ENCODE measurements at places on chromosomes 7 and 10.

- DNase-seq: no peak
Observed at GRCh38 chr10:53899463-53900160, 901.4 kb downstream of the PCDH15 start.

DNA sequence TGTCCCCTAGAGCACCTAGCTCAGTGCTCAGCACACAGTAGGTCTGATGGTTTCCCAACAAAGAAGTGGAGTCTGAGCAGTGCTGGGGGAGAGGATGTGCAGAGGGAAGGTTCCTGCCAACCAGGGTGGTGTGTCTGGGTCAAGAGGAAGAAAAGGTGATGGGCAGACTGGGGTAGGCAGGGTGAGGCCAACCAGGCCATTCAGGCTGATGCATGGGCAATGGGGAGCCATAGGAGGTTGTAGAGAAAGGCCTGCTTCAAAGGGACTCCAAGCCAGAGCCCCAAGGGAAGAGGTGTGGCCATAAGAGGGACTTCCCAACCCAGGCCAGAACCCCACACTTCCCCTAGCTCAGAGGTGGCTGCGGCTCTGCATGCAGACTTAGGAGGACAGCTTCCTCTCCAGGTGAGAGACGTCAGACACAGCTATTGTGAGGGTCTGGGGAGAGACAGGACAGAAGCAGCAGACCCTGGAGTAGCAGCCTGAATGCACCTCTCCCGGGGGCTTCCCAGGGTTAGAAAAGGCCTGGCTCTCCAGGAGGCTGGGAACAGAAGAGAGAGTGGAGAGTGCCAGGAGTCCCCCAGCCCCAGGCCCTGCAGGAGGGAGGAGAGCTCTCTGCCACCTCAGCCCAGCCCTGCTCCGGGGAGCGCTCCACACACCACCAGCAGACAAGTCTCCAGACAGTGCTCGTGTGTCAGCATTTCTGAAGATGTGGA lies 87.4 kb upstream of the ZMIZ1 start:
- no peak for DNase-seq

DNA sequence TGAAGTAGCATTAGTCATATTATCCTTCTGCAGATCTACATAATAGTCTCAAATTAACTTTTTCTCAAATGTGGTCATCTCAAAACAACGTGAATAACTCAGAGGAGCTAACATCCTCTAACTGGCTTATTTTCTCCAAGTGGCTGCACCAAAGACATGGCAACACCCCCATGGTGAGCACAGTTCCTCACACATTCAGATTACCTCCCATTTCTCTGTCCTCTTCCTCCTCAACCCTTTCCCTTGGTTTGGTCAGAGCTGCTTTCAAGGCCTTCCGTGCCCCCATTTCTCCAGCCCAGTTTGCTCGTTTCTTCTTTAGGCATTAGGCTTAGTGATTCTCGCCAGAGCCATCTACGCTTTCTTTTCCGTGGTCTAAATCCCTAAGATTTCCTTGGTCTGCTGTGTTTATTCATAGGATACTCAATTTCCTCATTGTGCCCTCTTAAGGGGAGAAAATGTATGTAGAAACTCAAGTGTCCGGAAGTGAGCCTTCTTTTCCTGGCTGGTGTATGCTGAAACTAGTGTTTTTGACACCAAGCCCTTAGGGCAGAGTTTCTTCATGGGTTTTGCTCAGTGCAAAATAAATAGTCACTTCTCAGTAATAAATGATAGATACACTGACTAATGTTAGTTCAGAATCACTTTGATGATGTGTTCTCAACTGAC lies 2.6 kb downstream of the MET start:
- no peak for DNase-seq

DNA sequence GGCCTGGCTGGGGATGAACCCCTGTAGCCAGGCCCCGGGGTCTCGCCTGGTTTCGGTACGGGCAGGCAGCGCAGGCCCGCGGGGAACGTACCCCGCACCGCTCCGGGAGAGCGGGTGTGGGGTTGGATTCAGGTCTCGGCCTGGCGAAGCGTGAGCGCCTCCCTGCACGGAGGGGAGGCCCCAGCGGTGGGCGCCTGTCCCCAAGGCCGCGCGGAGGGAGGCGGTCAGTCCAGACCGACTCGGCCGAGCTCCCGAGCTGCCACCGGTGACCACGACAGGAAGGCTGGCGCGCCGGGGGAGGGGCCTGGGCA lies 378 bp upstream of the INPP5F start:
- DNase-seq: no peak

GRCh38 chr10:11516431-11516746 lies 95.1 kb downstream of the USP6NL start:
- no peak for DNase-seq

GRCh38 chr7:73526896-73527821 lies 5.1 kb upstream of the BAZ1B start:
- DNase-seq: no peak

DNA sequence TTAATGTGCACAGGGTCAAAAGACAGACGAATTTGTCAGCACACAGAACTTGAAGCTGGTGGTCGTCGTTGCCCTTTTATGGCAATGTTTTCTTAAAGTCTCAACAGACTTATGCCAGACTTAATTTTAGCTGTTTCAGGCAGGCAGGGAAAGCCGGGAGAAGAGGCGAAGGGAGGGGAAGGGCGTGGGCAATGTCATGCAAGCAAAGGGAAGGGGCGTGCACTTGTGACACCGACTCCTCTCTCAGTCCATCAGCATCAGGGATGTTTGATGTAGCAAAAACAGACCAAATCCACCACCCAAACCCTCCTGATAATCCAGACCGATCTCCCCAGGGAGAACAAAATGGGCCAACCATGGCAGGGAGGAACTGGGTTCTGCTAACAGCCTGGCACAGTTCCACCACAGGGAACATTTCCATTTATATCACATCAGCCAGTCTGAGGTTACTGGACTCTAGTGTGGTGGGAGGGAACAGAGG lies 118.1 kb upstream of the RHEB start:
- DNase-seq: peak; percentile 9

DNA sequence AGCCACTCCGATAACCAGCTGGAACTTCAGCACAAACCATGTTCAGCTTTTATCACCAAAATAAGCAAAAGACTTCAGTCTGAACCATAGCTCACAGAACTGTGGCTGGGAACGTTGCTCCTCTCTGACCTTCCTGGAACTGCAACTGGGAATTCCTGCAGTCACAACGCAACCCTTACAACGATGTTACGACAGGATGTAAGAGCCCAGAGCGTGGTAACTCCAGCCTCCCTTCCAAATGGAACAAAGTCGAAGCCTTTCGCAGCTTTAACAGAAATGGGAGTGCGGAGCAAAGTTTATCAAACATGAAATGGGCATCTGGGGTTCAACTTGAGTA lies 162.6 kb downstream of the ADAM12 start:
- peak; percentile 51 for DNase-seq

DNA sequence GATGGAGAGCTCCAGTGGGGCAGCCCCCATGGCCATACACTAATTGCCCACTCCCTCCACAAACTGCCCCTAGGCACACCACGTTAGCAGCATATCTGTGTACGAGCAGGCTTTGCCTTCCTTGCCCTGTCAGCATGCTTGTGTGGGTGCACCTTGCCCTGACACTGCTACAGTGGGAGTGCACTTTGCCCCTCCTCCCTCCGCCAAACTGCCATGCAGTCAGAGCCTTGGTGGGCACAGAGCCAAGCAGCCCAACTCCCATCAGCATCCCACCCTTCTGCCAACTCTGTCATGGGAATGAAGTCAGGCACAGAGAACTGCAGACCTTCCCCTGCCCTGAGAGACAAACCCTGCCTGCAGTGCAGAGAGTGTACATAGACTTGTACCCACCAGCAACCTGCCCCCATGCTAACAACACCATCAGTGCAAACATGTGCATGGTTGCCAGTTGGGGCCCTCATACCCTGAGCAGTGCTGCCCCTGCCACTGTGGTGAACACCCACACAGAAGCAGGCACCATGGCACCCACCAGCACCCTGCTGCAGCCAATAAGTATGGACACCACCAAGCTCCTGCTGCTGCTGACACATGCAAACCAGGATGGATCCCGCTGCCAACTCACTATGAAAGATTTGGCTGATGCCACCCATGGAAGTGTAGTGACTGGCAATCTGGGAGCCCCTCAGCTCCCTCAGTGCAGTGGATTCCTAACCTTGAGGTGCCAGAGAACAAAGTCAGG lies 1197.7 kb upstream of the CELF2 start:
- DNase-seq: no peak

DNA sequence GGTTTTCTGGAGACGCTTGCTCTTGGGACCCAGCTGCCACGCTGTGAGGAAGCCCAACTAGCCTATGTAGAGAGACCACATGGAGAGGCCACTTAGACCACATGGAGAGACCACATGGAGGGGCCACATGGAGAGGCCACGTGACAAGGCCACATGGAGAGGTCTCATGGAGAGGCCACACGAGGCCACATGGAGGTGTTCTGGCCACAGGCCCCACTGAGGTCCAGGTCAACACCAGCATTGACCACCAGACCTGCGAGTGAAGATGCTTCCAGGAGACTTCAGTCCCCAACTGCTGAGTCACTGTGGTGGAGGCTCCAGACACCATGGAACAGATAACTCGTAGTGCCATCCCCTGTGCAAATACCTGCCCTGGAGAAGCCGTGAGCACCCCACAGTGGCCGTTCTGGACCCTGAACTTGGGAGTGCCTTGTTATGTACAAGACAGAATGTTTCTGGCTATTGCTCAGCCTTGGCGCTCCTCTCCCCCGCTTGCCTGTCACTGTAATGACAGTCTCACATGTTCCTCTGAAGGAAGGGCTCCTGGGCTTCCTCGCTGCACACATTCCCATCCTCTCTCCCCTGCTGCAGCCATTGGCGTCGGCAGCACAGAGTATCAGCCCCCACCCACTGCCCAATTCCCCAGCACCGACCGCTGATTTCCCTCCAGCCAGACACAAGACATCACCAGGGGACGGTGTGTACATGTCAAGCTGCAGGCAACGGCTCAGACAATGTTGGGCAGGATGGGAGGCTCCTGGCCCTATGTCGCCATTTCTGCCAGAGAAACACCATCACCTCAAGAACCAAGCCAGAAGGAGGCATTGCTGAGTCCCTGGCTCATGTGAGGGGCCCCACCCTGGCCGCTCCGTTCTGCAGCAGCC lies 49.0 kb upstream of the TNRC18 start:
- DNase-seq: no peak

DNA sequence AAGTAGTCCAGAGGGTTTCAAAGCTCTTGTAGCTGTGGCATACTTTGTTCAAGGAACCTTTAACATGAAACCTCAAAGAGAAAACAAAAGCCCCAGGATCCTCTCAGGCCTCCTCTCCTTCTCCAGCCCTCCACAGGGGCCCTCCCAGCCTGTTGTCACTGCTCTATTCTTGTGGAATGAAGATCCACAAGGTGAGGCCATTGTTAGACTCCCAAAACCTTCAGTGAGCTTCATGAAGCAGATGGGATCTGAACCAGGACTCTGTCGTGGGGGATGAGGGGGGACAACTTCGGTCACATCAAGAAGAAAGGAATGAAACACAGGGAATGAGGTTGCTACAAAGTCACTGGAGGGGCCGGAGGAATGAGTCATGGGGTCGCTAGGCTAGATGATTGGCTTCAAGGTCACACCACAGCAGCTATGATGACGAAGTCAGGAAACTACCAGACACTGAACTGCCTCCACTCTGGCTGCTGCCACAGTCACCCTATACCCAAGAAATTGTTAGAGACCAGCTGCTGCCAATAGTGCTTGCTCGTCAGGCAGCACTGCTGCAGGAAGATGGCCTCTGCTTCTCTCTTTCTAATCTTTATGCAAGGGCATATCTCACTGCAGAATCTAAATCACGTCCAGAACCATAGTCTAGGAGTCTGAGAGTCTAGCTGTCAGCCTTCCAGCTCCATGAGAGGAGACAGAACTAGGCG lies 208.8 kb downstream of the HIBADH start:
- DNase-seq: peak; percentile 75

DNA sequence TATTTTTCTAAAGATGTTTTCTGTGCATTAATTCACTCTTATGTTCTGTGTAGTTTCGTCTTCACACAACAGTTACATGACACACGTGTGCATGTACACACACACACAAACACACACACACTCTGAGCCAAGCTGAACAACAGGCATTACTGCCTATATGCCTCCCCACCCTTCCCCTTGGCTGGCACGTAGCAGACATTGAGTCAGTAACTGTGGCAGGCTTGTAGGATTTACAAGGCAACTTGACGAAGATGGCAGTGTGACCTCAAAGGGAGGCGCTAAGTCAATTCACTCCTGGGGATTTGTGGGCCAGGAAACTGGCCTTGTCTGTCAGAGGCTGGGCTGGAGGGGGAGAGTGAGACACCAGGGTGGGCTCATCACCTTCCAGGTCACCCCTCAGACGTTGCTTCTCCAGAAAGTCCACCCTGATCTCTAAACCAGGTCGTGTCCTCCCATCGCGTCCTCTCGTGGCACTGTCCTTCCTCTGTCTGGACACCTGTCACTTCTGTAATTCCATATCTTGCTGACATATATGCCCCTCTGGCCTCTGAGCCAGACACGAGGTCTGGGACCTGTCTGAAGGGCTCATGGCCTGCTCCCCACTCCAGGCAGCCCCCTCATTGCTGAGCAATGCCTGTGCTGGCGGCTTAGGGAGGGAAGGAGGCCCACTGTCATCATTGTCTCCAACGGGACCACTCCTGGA lies 41.1 kb upstream of the INPP5A start:
- no peak for DNase-seq

DNA sequence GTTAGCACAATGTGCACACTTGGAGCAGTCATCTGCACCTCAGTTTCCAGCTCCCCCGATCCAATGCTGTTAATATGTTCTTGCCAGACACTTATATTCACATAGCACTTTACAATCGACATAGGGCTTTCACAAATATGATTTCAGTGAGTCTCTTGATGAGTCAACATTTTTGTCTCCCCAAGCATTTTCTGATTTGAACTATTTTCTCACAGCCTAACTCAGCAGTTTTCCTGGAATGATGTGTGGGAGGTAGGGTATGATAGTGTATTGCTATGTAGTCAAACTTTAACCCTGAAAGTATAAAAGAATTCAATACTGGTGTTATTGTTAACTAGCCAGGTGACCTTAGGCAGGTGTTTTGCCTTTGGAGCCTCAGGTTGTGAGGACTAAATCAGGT lies 82.5 kb upstream of the LRGUK start:
- peak; percentile 55 for DNase-seq

- no peak for DNase-seq
Observed at GRCh38 chr7:69665369-69665768, 67.1 kb downstream of the AUTS2 start.

DNA sequence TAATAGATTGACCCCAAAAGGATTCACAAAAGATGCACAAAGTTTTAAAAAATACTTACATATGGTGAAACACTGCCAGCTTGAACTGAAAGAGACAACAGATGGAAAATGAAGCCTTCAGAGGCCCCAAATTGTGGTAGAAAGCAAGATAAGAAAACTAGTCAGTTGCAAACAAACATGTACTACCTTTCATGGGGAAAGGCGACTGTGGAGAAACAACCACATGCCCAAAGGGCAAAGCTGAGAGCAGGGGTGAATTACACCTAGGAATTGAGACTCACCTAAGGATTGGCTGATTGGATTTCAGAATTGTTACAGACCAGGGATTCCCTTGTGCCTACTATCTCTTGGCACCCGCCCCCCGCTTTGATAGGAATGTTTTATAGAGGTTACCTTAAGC lies 13.1 kb downstream of the EPC1 start:
- no peak for DNase-seq

GRCh38 chr7:39217783-39218182 lies 240.1 kb downstream of the POU6F2 start:
- no peak for DNase-seq

GRCh38 chr10:132616170-132616995 lies 78.8 kb downstream of the INPP5A start:
- DNase-seq: no peak

GRCh38 chr10:86951184-86951761 lies 6.1 kb downstream of the MMRN2 start:
- no peak for DNase-seq

- DNase-seq: peak; percentile 65
Observed at GRCh38 chr10:88986549-88987242, 3.9 kb upstream of the FAS start.
